ENCODE measurements at places on chromosomes 6 and 20.

- DNase-seq, result peak; percentile 14
Observed at GRCh38 chr6:144008120-144008811, at the start of gene PLAGL1. Gene PLAGL1, minus strand, starts transcription at chr6:144008259. Its CDS starts 60,123 bp downstream, at chr6:143948136.

GRCh38 chr6:79420054-79420453, 117.2 kb downstream of the LCA5 start:
- DNase-seq, result no peak

DNA sequence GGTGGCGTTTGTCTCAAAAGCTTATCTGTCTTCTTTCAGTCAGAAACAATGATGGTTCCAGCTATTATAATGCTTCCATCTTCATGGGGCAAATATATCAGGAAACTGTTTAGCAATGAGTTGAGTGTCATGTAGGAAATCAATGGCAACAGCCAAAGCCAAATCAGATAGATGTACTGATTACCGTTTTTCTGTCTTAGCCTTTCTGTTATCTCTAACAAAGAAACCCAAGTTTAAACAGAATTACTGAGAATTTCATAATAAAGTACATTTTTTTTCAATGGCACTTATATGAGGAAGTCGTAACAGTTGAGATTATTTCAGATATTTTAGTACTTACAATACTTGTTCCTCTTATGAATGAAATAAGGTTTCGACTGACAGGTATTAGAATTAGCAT, 1.2 kb downstream of the NOX3 start:
- no peak for DNase-seq

- no peak for DNase-seq
Observed at GRCh38 chr20:19620446-19620845, 137.6 kb upstream of the RIN2 start.

- no peak for DNase-seq
Observed at GRCh38 chr20:38092915-38093314, 59.4 kb downstream of the RPRD1B start.

GRCh38 chr6:54778731-54779130, 67.8 kb upstream of the FAM83B start:
- no peak for DNase-seq

DNA sequence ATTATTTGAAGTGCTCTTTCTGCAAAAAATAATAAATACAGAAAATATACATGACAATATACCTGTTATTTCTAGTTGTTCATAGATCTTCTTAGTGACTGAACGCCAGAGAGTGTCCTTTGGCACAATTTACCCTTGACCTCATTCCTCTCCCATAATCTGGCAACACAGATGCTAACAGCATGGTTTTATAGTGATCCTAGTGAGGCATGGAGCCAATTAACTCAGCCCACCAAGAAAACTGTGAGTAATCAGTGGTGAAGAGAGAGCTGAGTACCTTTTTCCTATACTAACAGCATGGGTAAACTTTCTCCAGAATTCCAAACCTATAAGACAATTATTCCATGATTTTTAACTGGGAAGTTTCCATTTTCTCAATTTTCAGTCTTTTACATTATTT, 61.0 kb downstream of the VGLL2 start:
- no peak for DNase-seq

- no peak for DNase-seq
Observed at GRCh38 chr20:58883241-58883691, 30.8 kb downstream of the GNAS start.

DNA sequence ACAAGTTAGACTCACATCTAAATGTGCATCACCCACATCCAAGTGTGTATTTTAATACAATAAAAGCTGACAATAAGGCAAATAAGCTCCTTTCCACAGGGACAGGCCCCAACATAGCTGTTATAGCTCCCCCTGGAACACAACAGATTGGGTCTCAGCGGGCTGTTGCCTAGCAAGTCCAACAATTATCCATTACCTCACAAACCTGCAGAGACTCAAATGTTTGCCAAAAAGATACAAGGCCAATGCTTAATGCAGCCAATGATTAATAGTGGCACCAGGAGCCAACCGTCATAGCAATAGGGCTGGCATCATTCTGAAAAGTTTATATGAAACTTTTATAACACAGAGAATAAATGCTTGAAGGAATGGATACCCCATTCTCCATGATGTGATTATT, 35.7 kb downstream of the EPB41L2 start:
- DNase-seq, result no peak

All from CD4-positive, alpha-beta T cell treated with Interleukin-4 for 1 hour (primary cell).